ENCODE measurements at places on chromosomes 5 and 9. TPM values are rescaled to one million over a fixed set of nuclear protein-coding genes. Genes with fewer than 3 reads are reported as not detected.

The ACOT12 gene
- not detected for total RNA-seq

The NEUROG1 gene
- not detected for total RNA-seq

DNA sequence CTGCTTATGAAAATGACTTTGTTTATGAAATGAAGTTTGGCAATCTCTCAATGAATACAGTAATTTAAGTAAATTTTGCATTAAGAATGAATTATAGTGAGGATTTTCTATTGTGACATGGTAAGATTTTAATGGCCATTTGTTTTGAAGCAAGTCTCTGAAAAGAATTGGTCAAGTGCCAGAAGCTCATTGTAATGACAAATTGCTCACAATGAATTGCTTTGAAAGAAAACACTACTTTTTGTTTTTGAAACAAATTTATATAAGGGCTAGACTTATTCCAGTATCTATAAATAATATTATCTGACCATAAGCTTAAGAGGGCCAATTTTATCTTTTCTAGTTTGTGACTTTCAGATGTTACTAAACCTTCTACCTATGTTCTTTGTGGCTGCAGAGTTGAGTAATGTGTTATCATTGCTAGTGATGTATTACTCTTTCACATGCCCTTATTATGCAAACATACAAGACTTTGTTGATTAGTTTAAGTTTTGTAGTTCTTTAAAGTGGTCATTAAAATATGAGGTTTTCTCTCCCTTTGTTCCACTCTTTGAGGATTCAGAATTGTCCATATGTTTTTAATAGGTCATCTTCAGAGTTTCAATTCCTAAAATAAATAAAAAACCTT is 93.0 kb upstream of the ZNF608 start:
- no peak for DNase-seq

DNA sequence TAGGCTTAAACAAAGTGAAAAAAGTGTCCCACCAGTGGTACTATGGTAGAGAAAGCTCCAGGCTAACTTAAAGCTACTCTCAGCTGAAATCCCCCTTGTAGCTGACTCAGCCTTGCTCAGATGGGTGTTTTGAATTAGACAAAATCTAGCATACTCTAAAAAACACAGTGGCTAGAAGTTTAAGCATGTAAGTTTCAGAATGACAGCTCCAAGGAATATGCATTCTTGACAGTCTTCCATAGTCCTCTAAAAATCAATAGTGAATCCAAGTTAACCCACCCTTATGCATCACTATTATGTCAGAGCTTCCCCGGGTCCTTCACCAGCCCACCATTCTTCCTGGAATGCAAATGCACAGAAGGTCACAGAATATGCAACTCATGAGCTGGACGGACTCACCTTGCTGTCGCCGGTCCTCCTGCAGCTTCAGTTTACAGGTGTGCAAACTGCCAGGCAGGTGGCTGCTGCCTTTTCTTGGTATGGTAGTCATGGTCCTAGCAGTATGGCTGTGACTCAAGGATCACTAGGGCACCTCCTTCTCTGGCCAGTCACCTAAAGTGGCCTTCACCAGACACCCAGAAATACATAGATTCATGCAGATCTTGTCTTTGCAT is 668 bp downstream of the RANBP3L start:
- DNase-seq = no peak

- no peak for DNase-seq
These were observed 57.8 kb downstream of the ERGIC1 start for GRCh38 chr5:172891716-172892421.

All from HCT116 (cell line).